Natural killer cell (primary cell): ENCODE measurements at places on chromosomes 13 and 19. TPM values are rescaled to one million over a fixed set of nuclear protein-coding genes. Genes with fewer than 3 reads are reported as not detected.

GRCh38 chr13:113328851-113329250 is 31.8 kb downstream of the LAMP1 start:
- H3K36me3 ChIP-seq: no peaks in the 10 kb centered on the region
- H3K4me3 ChIP-seq: no peak overlapping the region
- H3K27me3 ChIP-seq: no peaks in the 10 kb centered on the region
- DNase-seq: no peak
- no peak overlapping the region for H3K27ac ChIP-seq

GRCh38 chr19:49151267-49152118 is 3.7 kb downstream of the HRC start:
- H3K4me1 ChIP-seq: peaks cover 36% of the 10 kb centered on the region
- peak; percentile 63 for DNase-seq
- H3K27ac ChIP-seq: no peak overlapping the region
- H3K4me3 ChIP-seq: no peak overlapping the region

GRCh38 chr13:109118521-109118920 is 489.1 kb downstream of the MYO16 start:
- DNase-seq: no peak
- H3K4me3 ChIP-seq: no peak overlapping the region
- no peak overlapping the region for H3K27ac ChIP-seq
- no peaks in the 10 kb centered on the region for H3K4me1 ChIP-seq
- no peaks in the 10 kb centered on the region for H3K36me3 ChIP-seq

DNA sequence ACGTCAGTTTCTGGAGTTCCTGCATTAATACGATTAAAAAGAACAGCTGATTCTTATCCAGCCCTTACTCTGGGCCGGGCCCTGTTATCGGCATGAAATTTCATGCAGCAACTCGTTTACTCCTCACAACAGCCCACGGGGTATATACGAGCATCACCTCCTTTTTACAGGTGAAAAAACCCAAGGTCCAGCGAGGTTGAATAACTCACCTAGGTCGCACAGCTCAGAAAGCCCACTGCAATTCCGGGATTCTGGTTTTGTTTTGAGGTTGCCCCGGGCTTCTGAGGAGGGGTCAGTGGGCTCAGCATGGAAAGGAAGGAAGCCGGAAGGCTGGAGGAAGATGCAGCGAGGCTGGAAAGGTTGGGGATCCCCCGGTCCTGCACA is 577 bp upstream of the ACP7 start:
- H3K4me3 ChIP-seq: peak overlapping the region; percentile 26
- peak; percentile 25 for DNase-seq

GRCh38 chr19:1166872-1167573 is 7.0 kb downstream of the SBNO2 start:
- no peak overlapping the region for H3K27ac ChIP-seq
- DNase-seq: no peak
- H3K4me3 ChIP-seq: no peak overlapping the region
- H3K36me3 ChIP-seq: no peaks in the 10 kb centered on the region
- peaks cover 45% of the 10 kb centered on the region for H3K4me1 ChIP-seq

DNA sequence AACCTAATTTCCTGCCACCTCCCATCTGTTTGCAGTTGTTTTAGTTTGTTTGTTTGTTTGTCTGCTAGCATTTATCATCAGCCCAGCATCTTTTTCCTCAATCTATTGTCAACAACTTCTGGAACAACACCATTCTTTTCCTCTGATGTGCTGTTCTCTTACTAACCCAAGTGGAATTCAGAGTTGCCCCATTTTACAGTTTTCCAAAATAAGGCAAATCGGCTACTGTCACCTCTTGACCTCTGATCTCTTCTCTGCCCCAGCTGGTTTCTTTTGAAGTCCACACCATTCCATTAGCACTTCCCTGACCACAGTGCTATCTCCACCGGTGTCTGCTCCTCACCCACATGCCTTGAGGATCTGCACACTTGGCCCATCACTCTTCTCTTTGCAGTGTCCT is 102.4 kb downstream of the EFNB2 start:
- H3K4me3 ChIP-seq: no peak overlapping the region
- H3K27me3 ChIP-seq: no peaks in the 10 kb centered on the region
- no peaks in the 10 kb centered on the region for H3K4me1 ChIP-seq
- H3K27ac ChIP-seq: no peak overlapping the region

DNA sequence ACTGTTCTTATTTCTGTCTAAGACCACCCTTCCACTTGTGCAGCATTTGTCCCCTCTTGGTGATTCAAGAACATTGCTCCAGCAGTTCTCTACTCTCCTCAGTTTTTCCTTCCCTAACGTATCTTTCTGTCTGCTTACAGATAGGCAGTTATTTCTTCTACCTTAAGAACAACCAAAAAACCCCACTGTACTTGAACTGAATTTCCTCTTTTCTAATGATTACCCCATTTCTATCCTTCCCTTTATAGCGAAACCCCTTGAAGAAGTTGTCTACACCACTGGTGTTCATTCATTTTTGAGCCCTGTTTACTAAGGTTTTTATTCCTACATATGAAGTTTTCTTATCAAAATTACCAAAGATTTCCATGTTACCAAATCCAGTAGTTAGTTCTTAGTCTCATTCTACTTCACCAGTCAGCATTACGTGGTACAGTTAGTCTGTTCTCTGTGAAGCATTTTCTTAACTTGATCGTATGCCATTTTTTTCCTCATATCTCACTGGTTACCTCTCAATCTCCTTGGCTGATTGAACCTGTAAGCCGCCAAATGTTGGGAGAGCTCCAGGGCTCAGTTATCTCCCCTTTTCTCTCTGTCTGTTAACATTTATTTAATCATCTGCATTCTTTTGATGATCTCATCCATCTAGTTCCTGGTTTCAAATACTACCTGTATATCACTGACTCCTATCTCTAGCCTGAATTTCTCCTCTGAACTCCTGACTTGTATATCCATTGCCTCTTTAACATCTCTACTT is 9.0 kb downstream of the LSM14A start:
- peaks cover 31% of the 10 kb centered on the region for H3K4me1 ChIP-seq
- H3K4me3 ChIP-seq: no peak overlapping the region
- DNase-seq: no peak
- H3K27me3 ChIP-seq: no peaks in the 10 kb centered on the region
- peaks cover 11% of the 10 kb centered on the region for H3K36me3 ChIP-seq

DNA sequence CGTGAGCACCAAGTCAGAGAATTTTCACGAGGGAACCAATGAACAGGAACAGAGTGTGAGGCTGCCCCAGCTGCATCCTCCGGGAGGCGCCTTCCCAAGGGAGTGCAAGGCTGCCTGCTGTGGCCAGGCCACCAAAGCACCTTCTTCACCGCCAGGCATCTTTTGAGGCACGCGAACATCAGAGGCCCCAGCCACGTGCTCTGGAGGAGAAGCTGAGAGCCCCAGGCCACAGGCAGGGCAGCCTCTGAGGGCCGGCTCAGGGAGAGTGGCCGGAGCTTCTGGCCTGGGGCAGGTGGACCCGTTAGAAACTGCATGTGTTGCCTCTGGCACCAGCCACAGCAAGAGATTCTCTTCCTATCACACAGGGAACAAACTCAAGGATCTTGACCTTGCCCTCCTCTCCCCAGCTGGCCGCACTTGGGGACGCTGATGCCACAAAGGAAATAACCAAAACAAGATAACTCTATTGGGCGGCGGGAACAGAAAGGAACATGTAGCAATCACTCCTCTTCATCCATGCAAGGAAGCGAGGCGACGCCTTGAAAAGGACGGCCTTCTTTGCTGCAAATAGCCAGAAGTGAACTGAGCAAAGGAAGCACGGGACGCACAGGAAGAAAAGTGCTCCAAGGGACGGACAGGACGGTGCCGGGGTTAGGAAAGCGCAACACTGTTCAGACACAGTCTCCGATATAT is 19.9 kb downstream of the GAS6 start:
- DNase-seq: no peak
- no peaks in the 10 kb centered on the region for H3K36me3 ChIP-seq
- peaks cover 59% of the 10 kb centered on the region for H3K4me1 ChIP-seq
- H3K4me3 ChIP-seq: no peak overlapping the region
- no peak overlapping the region for H3K27ac ChIP-seq

Gene ZNF726
- total RNA-seq: 5.8 TPM

Gene LILRA2
- 8.4 TPM for total RNA-seq

Gene SIGLEC12
- total RNA-seq: not detected

Gene SULT2A1
- total RNA-seq: not detected

Gene RRAS
- total RNA-seq: 2.0 TPM

Gene OR7A10
- total RNA-seq: not detected
